Natural killer cell (primary cell): ENCODE measurements at places on chromosomes 3 and 15.

- DNase-seq = no peak
- no peaks in the 10 kb centered on the region for H3K4me1 ChIP-seq
- H3K36me3 ChIP-seq = no peaks in the 10 kb centered on the region
- no peak overlapping the region for H3K4me3 ChIP-seq
- no peak overlapping the region for H3K27ac ChIP-seq
- H3K27me3 ChIP-seq = no peaks in the 10 kb centered on the region
These were observed 276.0 kb downstream of the GBE1 start for GRCh38 chr3:81485444-81485865.

GRCh38 chr3:99601515-99601914 is 36.9 kb upstream of the COL8A1 start:
- no peaks in the 10 kb centered on the region for H3K4me1 ChIP-seq
- no peak overlapping the region for H3K4me3 ChIP-seq
- DNase-seq = no peak
- no peaks in the 10 kb centered on the region for H3K27me3 ChIP-seq

DNA sequence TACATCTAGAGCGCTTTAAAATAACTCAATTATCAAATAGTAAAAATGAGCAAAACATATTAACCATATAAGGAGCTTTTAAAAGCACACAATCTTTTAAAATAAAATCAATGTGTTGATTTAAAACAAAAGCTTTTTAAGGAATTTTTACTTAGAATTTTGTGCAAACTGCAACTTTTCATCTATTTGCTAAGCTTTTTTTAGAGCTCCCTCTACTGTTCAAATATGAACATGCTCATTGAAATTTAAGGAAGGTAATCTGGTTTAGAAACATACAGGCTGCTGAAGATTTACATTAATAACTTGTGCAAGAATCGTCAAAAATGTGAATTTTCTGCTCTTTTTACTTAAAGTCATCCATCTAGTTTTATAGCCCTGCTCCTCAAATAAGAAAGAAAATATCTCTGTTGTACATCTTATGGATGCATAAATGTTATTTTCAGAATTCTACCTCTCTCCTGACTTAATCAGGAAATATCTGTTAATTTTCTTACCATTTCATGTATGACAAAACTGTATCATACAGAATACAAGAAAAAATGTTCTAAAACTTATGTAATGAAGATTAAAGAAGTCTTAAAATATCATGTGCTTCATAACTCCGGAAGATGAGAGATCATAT is 469.4 kb upstream of the ROBO2 start:
- H3K27me3 ChIP-seq = no peaks in the 10 kb centered on the region
- DNase-seq = no peak
- no peaks in the 10 kb centered on the region for H3K4me1 ChIP-seq
- H3K4me3 ChIP-seq = no peak overlapping the region
- no peak overlapping the region for H3K27ac ChIP-seq

DNA sequence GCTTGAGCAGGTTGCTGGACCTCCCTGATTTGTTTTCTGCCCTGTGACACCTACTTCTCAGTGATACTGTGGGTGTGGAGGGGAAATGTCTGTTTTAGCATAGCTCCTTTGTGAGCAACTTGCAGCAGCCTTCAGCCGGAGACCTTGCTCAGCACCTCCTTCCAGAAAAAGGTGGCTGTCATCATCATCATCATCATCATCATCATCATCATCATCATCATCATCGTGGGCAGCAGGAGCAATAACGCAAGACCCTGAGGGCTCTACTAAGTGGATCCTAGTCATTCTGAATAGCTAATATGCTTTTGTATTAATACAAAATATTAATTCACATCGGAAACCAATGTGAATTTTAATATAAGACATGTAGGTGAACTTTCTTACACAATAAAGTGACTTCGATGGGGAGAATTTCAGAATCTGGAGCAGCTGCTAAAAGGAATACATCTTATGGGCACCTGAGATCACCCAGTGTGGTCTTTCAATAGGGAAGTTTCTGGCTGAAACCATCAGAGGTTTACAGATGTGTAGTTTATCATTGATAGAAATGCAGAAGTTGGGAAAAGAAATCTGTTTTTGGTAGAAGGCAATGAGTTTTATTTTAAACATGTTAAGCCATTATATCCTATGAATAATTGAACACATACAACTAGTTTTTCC is 8.6 kb downstream of the GABRR3 start:
- H3K27me3 ChIP-seq = no peaks in the 10 kb centered on the region
- H3K27ac ChIP-seq = no peak overlapping the region
- H3K4me3 ChIP-seq = no peak overlapping the region
- no peak for DNase-seq

- no peak overlapping the region for H3K4me3 ChIP-seq
- no peaks in the 10 kb centered on the region for H3K4me1 ChIP-seq
- no peak for DNase-seq
- no peaks in the 10 kb centered on the region for H3K36me3 ChIP-seq
- no peak overlapping the region for H3K27ac ChIP-seq
- no peaks in the 10 kb centered on the region for H3K27me3 ChIP-seq
These were observed 15.7 kb upstream of the TBC1D23 start for GRCh38 chr3:100245136-100245535.

GRCh38 chr3:128066114-128066513 is 13.9 kb downstream of the SEC61A1 start:
- H3K4me3 ChIP-seq = no peak overlapping the region
- no peaks in the 10 kb centered on the region for H3K4me1 ChIP-seq
- DNase-seq = no peak

DNA sequence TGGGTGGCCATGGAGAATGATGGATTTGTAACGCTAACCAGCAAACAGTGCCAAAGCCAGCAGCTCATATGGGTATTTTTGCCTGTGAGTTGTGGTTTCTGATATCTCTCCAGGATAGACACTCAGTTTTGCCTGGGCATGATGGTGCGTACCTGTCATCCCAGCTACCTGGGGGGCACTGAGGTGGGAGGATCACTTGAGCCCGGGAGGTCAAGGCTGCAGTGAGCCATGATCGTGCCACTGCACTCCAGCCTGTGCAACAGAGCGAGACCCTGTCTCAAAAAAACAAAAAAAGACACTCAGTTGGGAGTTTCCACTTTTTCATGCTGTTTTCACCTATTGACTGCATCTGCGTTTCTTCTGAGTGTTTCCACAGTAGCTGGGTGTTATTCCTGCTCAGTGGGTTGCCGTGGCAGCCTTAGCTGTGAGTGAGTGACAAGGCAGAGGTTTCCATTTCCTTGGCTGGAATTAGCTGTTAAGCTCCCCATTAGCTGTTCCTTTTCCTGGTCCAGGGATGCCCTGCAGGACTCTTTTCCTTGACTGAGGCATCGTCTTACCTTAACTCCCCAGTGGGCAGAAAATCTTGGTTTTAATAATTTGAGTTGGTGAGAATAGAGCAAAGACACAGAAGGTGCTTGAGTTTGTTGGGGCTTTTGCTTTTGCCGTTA is 14.2 kb upstream of the RPP14 start:
- no peaks in the 10 kb centered on the region for H3K36me3 ChIP-seq
- H3K4me1 ChIP-seq = no peaks in the 10 kb centered on the region
- no peak overlapping the region for H3K4me3 ChIP-seq
- no peak for DNase-seq
- no peaks in the 10 kb centered on the region for H3K27me3 ChIP-seq

DNA sequence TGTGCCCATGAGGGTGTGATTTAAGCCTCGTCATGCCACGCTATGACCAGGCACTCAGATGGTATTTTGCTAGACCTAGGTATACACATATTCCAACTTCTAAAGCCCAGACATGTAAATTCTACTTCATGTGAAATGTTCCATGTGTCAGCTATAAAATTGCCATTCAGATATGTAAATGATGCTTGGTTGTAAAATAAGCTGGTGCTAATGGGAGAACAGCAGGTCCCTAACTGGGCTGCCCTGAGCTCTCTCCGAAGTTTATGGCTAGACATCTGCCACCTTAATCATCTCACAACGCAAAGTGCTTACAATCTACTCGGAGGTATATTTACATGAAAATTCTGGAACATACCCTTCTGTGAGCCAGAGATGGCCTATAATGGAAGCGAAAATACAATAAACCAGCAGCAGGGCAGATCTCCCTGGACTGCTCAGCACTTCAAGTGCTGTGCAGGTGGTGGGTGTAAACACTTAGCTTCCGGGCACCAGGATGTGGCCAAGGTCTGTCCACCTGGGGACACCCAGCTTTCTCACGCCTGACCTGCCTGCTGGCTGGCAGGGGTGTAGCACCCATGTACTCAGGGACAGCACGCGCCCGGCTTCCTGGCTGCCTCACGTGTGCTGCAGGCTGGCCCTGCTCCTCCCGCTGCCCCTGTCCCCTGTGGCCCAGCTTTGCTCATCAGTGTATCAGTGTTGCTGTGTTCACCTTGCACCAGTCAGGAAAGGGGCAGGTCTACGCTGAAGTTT is 82.0 kb downstream of the CHDH start:
- H3K27ac ChIP-seq = no peak overlapping the region
- H3K36me3 ChIP-seq = no peaks in the 10 kb centered on the region
- no peaks in the 10 kb centered on the region for H3K4me1 ChIP-seq
- no peak overlapping the region for H3K4me3 ChIP-seq

DNA sequence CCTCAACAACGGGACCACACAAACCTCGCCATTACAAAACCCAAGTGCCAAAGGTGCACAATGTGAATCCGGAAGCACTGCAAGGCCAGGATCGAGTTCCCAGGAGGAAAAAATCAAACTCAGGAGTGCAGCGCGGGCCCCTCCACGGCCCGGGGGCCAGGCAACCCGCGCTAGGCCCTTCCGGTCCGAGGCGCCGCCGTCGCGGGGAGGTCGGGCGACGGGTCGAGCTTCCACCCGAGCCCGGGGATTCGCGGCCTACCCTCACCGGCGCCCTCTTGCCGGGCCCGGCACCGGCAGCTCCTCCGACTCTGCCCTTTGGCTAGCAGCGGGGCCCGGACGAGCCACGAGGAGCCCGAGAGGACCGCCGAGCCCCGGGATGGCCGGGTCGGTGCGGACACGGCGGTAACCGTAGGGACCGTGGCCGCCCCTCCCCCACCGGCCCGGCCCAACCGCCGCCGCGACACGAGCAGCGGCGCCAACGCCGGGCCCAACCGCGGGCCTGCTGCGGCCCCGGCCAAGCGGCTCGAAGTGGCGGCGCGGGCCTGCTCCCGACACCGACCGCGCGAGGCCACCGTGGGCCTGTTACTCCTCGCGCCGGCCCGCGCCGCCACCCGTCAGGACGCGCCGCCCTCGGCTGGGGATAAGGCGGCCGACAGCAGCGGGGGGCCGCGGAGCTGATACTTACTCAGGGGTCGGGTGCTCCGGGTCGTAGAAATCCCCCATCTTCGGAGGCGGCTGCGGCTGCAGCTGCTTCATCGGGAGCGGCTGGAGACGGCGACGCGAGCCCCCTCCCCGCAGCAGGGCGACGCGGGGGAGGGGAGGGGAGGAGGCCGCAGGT is 525 bp downstream of the SETD2 start:
- H3K27me3 ChIP-seq = no peaks in the 10 kb centered on the region
- peak; percentile 76 for DNase-seq
- H3K4me3 ChIP-seq = peak overlapping the region; percentile 91
- no peaks in the 10 kb centered on the region for H3K36me3 ChIP-seq
- H3K4me1 ChIP-seq = peaks cover 33% of the 10 kb centered on the region

- DNase-seq = no peak
- no peak overlapping the region for H3K27ac ChIP-seq
- no peaks in the 10 kb centered on the region for H3K27me3 ChIP-seq
- H3K4me3 ChIP-seq = no peak overlapping the region
- H3K4me1 ChIP-seq = no peaks in the 10 kb centered on the region
These were observed 731.7 kb downstream of the SQOR start for GRCh38 chr15:46366360-46367007.

DNA sequence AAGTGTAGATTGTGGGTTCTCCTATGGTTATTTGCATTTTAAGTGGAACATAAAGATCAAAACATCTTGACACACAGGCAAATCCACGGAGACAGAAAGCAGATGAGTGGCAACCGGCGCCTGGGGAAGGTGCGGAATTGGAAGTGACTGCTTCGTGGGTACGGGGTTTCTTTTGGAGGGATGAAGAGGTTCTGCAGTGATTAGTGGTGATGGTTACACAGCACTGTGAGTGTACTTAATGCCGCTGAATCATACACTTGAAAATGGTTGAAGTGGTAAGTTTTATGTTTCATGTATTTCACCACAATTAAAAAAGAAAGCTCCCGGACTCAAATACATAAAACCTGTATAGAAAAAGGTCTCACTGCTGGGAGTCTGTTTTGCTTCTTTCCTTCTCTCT is 18.5 kb upstream of the VPS33B start:
- no peaks in the 10 kb centered on the region for H3K4me1 ChIP-seq
- H3K27me3 ChIP-seq = no peaks in the 10 kb centered on the region
- no peak overlapping the region for H3K27ac ChIP-seq
- H3K36me3 ChIP-seq = no peaks in the 10 kb centered on the region

- H3K36me3 ChIP-seq = no peaks in the 10 kb centered on the region
- DNase-seq = no peak
- no peaks in the 10 kb centered on the region for H3K27me3 ChIP-seq
- H3K4me3 ChIP-seq = no peak overlapping the region
These were observed 78.3 kb downstream of the ASB7 start for GRCh38 chr15:100680726-100681125.

- no peak overlapping the region for H3K4me3 ChIP-seq
- H3K36me3 ChIP-seq = no peaks in the 10 kb centered on the region
- no peak overlapping the region for H3K27ac ChIP-seq
These were observed 27.7 kb upstream of the SMAD3 start for GRCh38 chr15:67037694-67038093.

DNA sequence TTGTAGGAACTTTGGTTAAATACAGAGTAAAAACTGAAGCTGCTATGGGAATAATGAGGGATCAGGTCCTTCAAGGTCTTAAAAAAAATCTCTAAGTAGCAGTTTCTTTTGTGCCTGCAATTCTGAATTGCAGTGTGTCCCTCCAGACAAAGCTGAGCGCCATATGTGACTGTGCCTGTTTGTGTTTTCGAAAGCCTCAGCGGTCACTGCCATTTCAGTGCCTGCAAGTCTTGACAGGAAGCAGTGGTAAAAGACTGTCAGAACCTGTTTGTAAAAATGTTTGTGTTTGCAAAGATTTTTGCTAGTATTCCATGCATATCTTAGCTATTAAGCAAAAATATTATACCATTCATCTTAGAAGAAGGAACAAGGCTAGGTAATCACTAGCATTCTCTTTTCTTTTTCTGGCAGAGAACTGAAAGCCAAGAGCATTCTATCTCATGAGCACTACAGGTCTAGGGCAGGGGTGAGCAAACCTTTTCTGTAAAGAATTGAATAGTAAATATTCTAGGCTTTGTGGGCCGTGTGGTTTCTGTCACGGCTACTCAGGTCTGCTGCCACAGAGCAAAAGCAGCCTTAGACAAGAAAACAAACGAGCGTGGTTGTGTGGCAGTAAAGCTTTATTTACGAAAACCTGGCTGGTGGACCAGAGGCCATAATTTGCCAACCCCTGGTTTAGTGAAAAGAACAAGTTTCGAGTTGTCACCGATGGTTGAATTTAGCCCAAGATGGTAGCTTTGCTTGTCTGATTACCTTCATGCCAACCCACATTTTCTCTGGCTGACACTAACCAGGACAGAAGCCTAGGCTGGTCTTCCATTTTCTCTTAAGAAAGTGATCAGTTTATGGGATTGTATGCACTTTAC is 134.4 kb downstream of the CACNA1D start:
- no peak overlapping the region for H3K4me3 ChIP-seq
- H3K36me3 ChIP-seq = no peaks in the 10 kb centered on the region
- no peak for DNase-seq

- no peaks in the 10 kb centered on the region for H3K36me3 ChIP-seq
- H3K27ac ChIP-seq = no peak overlapping the region
- H3K27me3 ChIP-seq = no peaks in the 10 kb centered on the region
- H3K4me3 ChIP-seq = no peak overlapping the region
- H3K4me1 ChIP-seq = no peaks in the 10 kb centered on the region
- no peak for DNase-seq
These were observed 38.6 kb upstream of the RBMS3 start for GRCh38 chr3:29242296-29242695.
